Activated T-helper 1 cell treated with anti-CD3 and anti-CD28 coated beads, Interleukin-12 subunit alpha, Interleukin-12 subunit beta, Interleukin-2, Interleukin-4 antibody, amounts not matched to agents 30 ng/mL and 10 ng/mL and 1 ng/mL, durations not matched to agents 14 hours and 24 hours and 36 hours (primary cell): ENCODE measurements at places on chromosomes 1 and 21. TPM values are rescaled to one million over a fixed set of nuclear protein-coding genes. Genes with fewer than 3 reads are reported as not detected.

The NKAIN1 gene
- not detected in 2 replicates for total RNA-seq

The SH2D5 gene
- total RNA-seq = 0.08 and 0.15 TPM in 2 replicates

The LCE1E gene
- total RNA-seq = not detected in 2 replicates

The CFAP74 gene
- total RNA-seq = not detected in 2 replicates

The KCNJ10 gene
- total RNA-seq = not detected in 2 replicates

The CTXND2 gene
- not detected in 2 replicates for total RNA-seq

The ADAMTS4 gene
- 0.23 and 0.24 TPM in 2 replicates for total RNA-seq

The GPATCH2 gene
- total RNA-seq = 10.4 and 12.9 TPM in 2 replicates

The FAAH gene
- 4.4 and 5.0 TPM in 2 replicates for total RNA-seq

The SPRR2A gene
- total RNA-seq = not detected in 2 replicates

The FAM78B gene
- 1.0 TPM in 2 replicates for total RNA-seq

The TCHHL1 gene
- not detected in 2 replicates for total RNA-seq

The ABCB10 gene
- 46.2 and 47.0 TPM in 2 replicates for total RNA-seq

The LYSMD1 gene
- 4.0 and 5.0 TPM in 2 replicates for total RNA-seq

The KRTAP12-2 gene
- not detected in 2 replicates for total RNA-seq

The ACBD6 gene
- total RNA-seq = 49.4 and 50.9 TPM in 2 replicates

The GBP7 gene
- total RNA-seq = not detected in 2 replicates

The S100A7 gene
- not detected in 2 replicates for total RNA-seq

The XKR8 gene
- total RNA-seq = 5.7 and 5.8 TPM in 2 replicates

The ITLN2 gene
- not detected in 2 replicates for total RNA-seq

The NHLH2 gene
- total RNA-seq = not detected in 2 replicates

The NBPF4 gene
- 0.16 TPM in 1 of 2 replicates, not detected in the other for total RNA-seq

The RBBP5 gene
- 21.5 and 24.7 TPM in 2 replicates for total RNA-seq

The ELF3 gene
- 0.23 and 0.59 TPM in 2 replicates for total RNA-seq

The CPTP gene
- 13.6 and 14.6 TPM in 2 replicates for total RNA-seq

The USH2A gene
- not detected in 2 replicates for total RNA-seq

The PTPRF gene
- 0.69 and 0.93 TPM in 2 replicates for total RNA-seq

The PLCH2 gene
- 2.5 and 2.9 TPM in 2 replicates for total RNA-seq

The LAPTM5 gene
- 199 and 214 TPM in 2 replicates for total RNA-seq

The VWA1 gene
- total RNA-seq = 5.5 and 5.8 TPM in 2 replicates

The CNIH4 gene
- 80.7 and 82.3 TPM in 2 replicates for total RNA-seq

The POLR3C gene
- 44.5 and 47.2 TPM in 2 replicates for total RNA-seq

The PADI3 gene
- total RNA-seq = not detected in 2 replicates

The SPRR2F gene
- total RNA-seq = not detected in 2 replicates

The SYPL2 gene
- total RNA-seq = not detected in 2 replicates

The MRPL39 gene
- total RNA-seq = 48.6 and 55.8 TPM in 2 replicates

The MYOM3 gene
- not detected in 2 replicates for total RNA-seq

The TRIM58 gene
- 0.32 and 0.36 TPM in 2 replicates for total RNA-seq

The CLCA1 gene
- total RNA-seq = not detected in 2 replicates

The VTCN1 gene
- not detected in 2 replicates for total RNA-seq

The SLFNL1 gene
- total RNA-seq = 0.18 TPM in 1 of 2 replicates, not detected in the other

The HJV gene
- not detected in 2 replicates for total RNA-seq

The F3 gene
- total RNA-seq = 0.16 and 0.32 TPM in 2 replicates

The LAMTOR2 gene
- 66.8 and 67.1 TPM in 2 replicates for total RNA-seq
